ENCODE measurements at places on chromosomes 7 and 10.
A peak's percentile ranks its signal among the peaks of the same experiment; 100 is the strongest.

DNA sequence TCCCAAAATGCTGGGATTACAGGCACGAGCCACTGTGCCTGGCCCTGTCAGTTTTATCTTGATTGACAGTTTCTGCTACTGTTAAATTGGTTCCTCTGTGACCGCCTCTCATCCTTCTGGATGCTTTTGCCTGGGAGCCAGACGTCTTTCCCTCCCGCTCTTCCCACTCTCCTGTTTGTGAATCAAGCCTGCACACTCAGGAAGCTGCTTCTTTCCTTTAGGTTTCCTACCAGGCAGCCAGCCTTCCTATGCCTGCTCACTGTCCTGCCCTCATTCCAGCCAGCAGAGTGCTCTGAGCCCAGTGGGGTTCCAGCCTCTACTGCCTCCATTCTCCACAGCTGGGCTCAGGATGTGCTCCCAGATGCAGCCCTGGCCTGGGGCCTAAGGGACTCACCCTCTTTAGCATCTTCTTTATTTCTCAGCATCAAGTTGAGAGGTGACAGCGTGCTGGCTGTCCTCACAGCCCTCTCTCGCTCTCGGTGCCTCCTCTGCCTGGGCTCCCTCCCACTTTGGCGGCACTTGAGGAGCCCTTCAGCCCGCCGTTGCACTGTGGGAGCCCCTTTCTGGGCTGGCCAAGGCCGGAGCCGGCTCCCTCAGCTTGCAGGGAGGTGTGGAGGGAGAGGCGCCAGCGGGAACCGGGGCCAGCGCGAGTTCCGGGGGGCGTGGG lies 5.1 kb downstream of the SH2D4B start:
- no peak for DNase-seq

- DNase-seq: no peak
Measured at GRCh38 chr10:113129117-113129516, 179.1 kb downstream of the TCF7L2 start.

DNA sequence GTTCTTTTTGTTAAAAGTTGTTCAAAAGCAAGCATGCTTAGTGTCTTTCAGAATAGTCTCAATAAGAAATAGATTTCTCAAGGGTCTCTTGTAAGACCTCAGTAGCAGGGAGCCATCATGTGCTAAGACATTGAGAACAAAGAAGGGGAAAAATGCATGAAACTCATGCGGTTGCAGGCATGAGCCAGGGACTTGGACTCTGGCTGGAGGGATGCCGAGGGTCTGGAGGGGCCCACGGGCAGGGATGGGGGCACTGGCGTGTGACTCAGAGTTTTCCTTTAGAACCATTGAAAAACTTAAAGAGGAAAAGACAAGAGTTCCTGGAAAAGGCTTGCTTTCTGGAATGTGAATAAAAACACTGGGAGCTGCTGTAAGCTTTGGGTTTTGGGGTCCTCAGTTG lies 253.3 kb downstream of the CCDC3 start:
- no peak for DNase-seq

DNA sequence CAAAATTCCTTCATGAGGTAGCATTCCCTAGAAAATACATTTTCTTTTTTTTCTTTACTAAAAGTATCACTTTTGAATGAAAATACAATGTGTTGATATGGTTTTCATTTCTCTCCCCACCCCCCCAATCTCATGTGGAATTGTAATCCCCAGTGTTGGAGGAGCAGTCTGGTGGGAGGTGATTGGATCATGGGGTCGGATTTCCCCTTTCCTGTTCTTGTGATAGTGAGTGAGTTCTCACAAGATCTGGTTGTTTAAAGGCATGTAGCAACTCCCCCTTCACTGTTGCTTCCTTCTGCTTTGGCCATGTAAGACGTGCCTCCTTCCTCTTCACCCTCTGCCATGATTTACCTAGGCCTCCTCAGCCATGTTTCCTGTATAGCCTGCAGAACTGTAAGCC lies 790.3 kb upstream of the KCND2 start:
- no peak for DNase-seq

DNA sequence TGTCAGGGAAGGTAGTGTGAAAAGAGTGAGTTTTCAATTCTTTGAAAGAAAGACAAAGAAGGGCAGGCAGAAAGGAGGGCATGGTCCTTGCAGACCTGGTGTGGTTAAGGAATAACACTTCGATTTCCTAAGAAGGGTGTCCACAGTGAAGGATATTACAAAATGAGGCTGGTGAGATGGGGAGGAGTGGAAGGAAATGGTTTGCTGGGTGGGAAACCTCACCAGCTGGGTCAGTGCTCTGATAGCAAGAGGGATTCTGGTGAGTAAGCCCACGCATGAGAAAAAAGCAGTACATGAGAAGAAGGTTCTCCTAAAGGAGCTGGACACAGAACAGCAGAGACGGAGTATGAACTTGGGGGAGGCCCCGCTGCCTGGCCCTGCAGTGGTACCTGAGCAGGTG lies 230.6 kb upstream of the PLXNA4 start:
- no peak for DNase-seq

DNA sequence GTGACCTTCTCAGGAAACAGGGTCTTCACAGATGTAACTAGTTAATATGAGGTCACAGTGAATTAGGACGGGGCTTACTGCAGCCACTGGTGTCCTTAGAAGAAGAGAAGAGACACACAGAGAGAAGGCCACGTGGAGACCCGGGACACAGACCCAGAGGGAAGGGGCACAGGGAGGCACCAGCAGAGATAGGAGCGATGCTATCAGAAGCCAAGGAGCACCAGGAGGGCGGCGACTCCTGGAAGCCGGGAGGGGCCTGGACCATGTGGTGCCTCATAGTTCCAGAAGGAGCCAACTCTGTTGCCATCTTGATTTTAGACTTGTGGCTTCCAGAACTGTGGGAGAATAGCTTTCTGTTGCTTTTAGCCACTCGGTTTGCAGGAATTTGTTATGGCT lies 505.9 kb downstream of the TCERG1L start:
- DNase-seq: no peak

DNA sequence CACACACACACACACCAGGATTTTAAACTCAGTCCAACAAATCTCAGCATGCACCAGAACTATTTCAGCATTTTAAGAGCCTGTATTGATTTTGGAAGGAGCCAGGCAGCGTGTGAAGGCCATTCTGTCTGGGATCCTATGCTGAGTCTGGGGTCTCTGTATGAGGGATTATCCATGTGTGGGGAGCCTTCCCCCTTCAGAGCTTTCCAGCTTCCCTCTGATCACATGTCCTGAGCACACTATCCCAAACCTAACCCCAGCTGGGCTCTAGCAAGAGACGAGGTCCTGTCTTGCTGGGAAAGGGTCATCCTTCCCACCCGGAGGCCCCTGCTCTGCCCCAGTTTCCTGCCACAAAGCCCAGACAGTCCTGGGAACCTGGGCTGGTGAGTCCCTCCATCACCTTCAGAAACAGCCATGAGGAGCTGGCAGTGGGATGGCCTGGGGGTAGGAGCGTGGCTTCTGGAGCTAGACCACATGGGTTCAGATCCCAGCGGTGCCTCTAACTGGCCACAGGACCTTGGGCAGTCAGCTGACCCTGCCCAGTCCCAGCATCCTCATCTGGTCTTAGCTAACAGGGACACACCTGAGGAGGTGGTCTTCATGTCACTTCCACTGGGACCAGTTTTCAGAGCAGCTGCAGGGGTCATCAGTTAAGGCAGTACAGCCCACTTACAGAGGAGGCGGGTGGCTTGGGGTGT lies 79.6 kb upstream of the RET start:
- no peak for DNase-seq

DNA sequence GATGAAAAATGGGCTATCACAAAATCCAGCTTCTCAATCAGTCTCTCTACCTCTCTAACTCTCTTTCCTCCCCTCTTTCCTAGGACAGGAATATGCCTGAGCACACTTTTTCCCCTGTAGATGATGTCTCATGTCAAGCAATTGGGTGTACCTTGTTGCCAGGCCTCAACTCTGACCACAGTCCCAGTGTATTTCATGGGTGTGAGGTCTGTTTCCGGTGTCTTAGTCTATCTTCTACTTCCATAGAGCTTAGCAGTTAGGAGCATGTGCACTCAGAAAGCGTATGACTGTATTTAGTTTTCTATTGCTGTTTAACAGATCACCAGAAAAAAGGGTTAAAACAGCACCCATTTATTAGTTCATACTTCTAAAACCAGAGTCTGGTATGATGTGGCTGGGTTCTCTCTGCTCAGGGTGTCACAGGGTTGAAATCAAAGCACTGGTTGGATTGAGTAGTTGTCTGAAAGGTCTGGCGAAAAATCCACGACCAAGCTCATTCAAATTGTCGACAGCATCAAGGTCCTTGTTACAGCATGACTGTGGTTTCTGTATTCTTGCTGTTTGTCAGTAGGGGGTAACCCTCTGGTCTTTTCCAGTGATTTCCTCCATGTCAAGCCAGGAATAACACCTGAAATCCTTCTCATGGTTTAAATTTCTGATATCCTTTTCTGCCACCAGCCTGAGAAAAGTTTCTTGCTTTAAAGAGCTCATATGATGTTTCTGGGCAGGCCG lies 130.0 kb downstream of the THSD7A start:
- DNase-seq: no peak

DNA sequence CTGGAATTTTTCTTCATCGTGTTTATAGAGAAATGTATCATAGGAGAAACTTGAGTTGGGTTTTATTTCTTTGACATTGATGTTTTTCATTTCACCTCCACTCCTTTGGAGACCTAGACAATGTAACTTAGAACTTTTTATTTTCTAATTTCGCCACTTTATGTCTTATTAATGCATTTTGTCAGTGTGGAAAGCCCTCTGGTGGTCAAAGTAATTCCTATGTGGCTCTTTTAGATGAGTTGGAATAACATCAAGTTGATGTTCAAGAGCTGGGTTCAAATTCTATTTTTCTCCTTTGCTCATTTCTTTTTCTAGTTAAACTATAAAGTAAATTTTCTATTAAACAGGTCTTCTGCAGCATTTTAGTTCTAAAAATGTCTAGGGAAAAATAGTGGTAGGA lies 478.6 kb downstream of the LRMDA start:
- DNase-seq: peak; percentile 28

GRCh38 chr10:98456686-98457482 lies 10.1 kb upstream of the HPS1 start:
- no peak for DNase-seq

DNA sequence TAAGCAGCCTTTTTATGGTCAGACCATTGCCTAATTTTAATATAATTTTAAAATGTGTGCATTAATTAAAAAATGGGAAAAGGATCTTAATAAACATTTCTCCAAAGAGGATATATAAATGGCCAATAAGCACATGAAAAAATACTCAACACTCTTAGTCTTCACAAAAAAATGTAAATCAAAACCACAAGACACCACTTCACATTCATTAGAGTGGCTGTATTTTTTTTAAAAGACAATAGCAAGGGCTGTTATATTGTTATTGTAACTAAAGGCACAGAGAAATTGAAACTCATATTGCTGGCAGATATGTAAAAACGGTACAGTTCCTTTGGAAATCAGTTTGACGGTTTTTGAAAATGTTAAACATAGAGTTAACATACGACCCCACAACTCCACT lies 3.2 kb upstream of the CROT start:
- peak; percentile 49 for DNase-seq

- DNase-seq: no peak
Measured at GRCh38 chr10:44199267-44199666, 185.6 kb downstream of the CXCL12 start.

GRCh38 chr10:78175444-78176015 lies 141.9 kb downstream of the RPS24 start:
- DNase-seq: no peak

- no peak for DNase-seq
Measured at GRCh38 chr7:93054975-93055374, 62.8 kb downstream of the SAMD9 start.

DNA sequence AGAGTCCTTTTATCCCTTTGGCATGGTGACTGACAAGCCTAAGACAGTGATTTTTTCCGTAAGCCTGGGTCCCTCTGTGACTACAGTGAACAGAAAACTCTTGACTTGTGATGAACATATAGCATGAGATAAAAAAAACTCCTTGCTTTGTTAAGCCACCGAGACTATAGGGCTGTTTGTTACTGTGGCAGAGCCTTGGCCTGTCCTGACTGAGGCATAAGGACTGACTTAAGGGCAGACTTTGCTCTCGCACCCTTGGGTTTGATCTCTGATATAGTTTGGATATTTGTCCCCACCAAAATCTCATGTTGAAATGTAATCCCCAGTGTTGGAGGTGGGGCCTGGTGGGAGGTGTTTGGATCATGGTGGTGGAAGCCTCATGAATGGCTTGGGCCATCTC lies 316.4 kb upstream of the C7orf33 start:
- no peak for DNase-seq

DNA sequence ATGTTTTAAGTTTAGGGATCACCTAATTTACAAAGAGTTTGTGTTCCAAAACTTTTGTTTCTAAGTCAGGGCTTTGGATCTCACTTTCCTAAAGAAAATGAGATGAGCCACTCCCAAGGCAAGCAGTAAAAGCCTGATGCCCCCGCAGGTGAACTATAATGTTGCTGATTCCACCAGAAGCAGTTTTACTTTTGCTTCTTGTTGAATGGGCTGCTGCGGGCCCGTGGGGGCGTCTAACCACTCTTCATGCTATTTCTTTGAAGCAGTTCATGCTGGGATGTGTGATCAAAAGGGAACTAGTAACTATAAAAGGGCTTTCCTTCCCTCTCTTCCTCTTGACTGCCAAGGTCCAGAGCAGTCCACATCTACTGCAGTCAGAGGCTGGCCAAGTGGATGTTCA lies 118.7 kb upstream of the NEBL start:
- DNase-seq: no peak

GRCh38 chr7:155449008-155449868 lies 8.7 kb upstream of the EN2 start:
- no peak for DNase-seq

- no peak for DNase-seq
Measured at GRCh38 chr7:44307905-44308595, 17.3 kb downstream of the CAMK2B start.

DNA sequence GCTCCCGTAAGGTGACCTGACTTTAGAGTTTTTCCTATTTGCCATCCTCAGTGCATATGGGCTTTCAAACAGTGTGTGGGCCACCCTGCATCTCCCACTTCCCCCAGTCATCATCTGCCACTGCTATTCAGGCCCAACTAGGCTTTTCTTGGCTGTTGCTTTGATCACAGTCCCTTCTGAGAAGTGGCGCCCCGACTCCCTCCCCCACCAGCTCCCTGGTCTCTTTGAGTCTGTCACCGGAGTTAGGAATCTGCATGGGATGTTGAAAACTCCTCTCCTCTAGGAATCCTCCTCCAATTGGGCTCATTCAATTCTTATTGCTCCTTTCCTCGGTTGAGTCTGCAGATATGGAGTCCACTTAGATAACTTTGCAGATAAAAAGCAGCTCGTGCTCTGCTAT lies 32.1 kb downstream of the HIF1AN start:
- DNase-seq: no peak

DNA sequence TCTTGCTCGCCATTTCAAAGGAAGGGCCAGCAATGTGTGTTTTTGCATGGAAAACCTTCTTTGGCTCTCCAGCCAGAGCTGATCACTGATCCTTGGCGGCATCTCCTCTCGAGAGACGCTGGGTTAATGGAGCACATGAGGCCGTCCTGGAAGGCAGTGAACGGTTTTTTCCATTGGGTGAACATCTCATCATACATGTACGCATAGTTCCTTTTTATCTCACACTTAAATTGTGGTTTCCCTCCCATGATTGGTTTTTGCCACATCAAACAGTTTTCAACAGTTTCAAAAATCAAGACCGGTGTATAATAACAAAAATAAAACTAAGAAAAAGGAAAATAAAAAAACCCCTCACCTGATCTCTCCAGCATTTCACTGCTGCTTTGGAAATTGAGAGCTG lies 276.4 kb downstream of the TCF7L2 start:
- DNase-seq: no peak

GRCh38 chr7:29326864-29327263 lies 132.3 kb downstream of the CHN2 start:
- no peak for DNase-seq

- DNase-seq: no peak
Measured at GRCh38 chr7:110867771-110868170, 223.2 kb upstream of the LRRN3 start.

Measured in EH (cell line).